ENCODE measurements at places on chromosomes 13 and 19.

DNA sequence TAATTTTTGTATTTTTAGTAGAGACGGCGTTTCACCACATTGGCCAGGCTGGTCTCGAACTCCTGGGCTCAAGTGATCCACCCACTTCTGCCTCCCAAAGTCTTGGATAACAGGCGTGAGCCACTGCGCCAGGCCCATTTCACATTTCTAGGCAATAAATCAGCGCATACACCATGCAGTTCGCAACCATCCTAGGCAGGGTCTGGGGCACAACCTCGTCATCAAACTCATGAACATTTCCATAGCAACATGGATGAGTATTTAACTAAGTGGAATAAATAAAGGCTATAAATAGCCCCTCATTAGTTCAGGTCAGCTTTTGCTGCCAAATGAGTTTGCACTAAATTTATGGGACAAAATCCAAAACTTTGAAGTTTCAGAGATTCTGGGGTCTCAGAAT is 8.2 kb downstream of the MEIS3 start:
- no peak for DNase-seq

DNA sequence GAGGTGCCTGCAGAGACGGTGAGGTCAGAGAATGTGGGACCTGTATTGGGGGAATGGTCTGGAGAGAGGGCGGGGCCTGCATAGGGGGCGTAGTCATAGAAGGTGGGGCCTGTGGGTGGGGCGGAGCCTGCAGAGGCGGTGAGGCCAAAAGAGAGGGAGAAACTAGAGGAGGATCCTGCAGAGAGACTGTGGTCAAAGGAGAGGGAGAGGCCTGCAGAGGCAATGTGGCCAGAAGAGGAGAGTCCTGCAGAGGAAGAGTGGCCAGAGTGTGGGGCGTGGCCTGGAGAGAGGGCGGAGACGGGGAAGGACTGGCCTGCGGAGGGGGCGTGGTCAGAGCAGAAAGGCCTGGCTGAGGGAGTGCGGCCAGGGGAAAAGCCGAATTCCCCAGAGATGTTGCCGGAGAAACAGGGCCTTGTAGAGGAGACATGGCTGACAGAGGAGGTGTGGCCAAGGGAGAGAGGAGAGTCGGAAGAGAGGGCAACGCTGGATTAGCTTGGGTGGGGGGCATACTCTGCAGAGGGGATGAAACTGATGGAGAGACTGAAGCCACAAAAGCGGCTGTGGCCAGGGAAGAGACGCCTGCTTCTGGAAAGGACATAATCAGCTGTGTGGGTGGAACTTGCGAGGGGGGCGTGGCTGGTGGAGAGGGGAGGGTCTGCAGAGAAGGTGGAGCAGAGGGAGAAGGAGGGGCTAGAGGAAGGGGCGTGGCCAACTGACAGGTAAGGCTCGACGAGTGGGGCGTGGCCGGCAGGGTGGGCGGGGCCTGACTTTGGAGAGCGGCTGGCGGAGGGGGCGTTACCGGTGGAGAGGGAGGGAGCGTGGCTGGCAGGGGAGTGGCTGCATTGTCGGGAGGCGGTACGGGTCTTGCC is 2.5 kb downstream of the PRR36 start:
- peak; percentile 100 for DNase-seq

DNA sequence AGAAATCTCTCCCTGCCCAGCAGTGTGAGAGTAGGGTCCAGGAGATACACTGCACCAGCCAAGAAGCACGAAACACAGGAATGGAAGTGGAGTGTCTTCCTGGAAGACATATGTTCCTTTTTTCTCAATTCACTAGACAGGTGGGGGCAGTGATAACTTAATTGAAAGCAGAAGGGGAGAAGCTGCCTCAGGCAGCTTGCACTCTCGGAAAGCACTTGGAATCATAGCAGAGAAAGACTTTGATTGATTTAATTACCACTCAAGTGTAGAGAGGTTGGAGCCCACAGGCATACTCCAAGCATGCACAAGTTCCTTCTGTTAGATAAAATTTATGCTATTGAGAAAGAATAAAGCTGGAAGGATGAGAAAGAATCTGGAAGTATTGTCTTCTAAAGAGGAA is 249.4 kb downstream of the SLITRK6 start:
- DNase-seq = no peak

DNA sequence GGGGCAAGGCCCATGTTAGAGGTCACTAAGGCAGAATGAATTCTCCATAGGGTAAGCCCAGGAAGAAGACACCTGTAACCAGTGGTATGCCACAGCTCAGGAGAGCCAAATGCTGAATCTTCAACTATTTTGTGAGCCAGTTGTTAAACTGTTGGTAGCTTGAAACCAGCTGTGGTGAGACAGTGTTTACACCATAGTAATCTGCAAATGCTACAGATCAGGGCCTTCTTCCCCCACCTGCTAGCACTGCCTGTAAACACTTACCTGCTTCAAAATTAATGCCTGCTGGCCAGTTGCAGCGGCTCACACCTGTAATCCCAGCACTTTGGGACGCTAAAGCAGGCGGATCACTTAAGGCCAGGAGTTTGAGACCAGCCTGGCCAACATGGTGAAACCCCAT is 12.1 kb downstream of the FBXL12 start:
- DNase-seq = no peak

GRCh38 chr19:49916839-49917733 is 11.9 kb upstream of the ATF5 start:
- no peak for DNase-seq

- no peak for DNase-seq
These were observed 21.8 kb downstream of the FPR3 start for GRCh38 chr19:51816711-51817110.

DNA sequence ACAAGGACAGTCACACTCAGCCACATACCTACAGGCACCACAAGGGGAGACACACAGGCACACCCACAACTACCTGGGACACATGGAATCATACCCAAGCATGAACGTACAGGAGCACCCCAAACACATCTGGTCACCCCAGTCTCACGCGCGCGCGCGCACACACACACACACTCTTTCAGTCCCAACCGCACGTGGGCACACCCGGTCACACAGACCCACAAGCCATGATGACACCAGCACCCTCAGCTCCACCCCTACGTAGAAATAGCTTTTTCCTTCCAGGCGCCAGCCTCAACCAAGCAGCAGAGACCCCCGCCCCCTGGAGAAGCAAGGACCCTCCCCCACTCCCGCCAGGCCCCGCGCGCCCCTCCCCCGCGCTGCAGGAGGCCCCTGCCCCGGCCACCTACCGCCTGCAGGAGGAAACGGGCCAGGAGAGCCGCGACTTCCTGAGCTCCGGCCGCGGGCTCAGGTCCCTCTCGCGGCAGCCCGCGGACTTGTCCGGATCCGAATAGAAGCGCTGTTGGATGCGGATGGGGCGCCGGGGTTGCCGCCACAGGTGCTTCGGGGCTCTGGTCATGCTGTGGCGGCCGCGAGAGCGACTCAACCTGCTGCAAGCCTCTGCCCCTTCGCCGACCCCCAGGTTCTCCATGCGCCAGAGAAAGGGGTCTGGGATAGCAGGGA is 6.4 kb upstream of the PDE4C start:
- DNase-seq = no peak

DNA sequence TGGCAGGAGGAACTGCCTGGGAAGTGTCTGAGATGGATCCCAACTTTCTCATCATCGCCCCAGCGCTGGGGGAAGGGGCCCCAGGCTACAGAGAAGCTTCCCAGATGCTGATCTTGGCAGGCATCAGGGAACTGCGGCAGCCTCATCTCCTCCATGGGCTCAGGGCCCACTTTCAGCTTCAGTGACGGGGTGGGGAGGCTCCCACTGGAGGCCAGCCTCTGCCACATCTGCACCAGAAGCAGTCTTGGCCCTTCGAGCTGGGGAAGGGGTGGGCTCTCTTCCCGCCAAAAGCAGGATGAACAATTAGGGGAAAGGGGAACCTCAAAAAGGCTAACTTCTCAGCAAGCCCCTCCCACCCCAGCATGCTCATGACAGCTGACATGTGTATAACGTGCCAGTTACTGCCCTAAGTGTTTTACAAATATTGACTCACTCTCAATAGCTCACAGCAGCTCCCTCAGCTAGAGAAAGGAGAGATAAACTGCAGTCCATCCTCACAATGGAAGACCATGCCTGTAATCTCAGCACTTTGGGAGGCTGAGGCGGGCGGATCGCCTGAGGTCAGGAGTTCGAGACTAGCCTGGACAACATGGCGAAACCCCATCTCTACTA is 7.1 kb upstream of the S1PR2 start:
- DNase-seq = no peak

DNA sequence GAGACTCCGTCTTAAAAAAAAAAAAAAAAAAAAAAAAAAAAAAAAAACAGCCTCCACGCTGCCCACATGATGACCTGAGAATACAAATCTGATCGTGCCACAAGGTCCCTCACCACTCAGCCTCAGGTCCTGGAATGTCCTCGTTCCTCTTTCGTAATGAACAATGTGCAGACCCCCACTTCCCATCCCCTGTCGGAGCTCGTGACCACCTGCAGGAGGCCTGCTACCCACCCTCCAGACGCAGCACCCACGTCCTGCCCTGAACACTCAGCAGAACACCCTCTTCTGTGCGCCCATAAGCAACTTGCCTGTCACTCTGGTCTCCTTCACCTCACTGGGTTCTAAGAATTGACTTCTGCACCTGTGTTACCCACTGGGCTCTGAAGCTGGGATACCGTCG is 166.4 kb downstream of the KATNAL1 start:
- no peak for DNase-seq

DNA sequence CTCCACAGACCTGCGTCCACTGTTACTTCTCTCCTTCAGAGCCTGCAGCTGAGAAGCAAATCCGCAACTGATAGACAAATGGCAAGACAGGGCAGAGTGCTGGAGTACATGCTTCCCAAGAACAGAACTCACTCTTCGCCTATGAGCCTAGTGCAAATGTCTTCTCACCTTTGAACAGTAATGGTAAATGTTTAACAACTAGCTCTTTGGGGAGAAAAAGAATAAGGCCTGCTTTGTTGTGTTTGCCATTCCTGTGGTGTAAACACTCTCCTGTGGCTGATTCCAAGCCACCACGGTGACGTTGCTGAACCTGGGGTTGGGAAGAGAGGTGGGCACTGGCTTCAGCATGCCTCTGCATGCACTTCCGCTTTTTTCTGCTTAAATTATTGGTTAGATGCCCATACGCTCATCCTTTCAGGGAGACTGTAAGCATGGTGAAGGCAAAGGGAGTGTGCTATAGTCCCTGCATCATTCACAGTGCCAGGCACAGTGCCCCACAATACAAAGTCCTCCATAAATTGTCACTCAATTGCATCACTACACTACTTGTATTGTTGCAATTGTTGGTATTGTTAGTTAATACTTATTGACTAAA is 28.1 kb upstream of the GTF3A start:
- no peak for DNase-seq

- no peak for DNase-seq
These were observed 281.6 kb downstream of the ZNF536 start for GRCh38 chr19:30653646-30654386.

- DNase-seq = no peak
These were observed 29.6 kb downstream of the GJA3 start for GRCh38 chr13:20131057-20131832.
